NCI-H524 (cell line): ENCODE measurements at places on chromosomes 2 and 18.

- DNase-seq = no peak
Observed at GRCh38 chr2:207635468-207636200, 10.4 kb upstream of the METTL21A start.

- DNase-seq = no peak
Observed at GRCh38 chr18:36899289-36899688, 70.4 kb downstream of the KIAA1328 start.

GRCh38 chr2:55985406-55985805 lies 61.8 kb upstream of the EFEMP1 start:
- DNase-seq = no peak

DNA sequence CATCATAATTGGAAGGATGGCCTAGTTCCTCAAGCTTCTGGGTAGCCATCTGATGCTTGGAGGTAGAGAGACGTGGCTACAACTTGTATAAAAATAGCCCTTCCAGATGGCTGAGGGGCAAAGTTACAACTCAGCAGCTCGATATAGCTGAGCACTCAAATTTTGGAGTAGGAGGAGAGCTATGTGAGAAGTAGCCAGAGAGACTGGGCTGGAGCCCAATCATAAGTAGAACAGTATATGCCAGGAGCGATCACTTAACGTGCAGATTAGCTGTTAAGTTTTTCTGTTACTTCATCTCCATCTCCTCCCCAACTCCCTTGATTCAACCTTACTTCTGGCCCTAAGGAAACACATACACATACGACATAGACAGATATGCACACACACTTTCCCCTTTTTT lies 28.8 kb downstream of the CNRIP1 start:
- DNase-seq = no peak

DNA sequence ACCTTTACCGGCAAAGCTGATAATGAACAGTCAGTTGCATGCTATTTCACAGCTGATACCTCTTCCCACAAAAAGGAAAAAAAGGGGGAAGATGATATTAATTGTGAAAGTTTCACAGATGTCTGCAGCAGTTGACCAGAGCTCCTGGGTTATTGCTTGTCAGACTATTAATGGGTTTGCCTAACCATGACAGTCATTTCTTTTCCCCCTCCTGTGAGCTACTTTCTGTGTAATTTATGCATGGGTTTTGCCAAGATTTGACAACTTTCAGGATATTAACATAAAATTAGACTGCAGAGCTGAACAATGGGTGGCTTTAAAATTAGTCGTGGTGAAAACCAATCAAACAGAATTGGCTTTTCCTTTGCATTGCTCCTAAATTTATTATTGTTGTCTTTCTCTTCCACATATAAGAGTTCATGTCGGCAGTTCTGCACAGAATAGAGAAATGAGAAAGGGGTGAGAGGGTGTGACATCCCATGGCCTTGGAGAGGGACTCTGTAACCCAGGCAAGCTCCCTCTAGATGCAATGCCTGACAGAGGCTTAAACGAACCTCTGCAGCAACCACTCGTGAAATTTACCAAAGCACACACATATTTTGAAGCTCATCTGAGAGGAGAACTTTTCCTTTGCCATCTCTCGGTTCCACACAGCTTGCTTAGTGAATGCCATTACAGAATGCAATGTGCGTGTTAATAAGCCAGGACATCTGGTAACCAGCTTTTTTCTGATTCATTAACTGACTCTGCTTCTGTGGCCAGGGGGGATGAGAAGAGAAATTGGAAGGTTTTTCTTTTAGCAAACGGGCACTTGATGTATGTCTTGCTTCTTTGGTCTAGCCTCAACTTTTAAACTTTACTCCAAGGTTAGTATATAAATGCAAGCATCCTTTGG lies 82.2 kb upstream of the ITGA4 start:
- peak; percentile 32 for DNase-seq

- no peak for DNase-seq
Observed at GRCh38 chr2:100857341-100857740, 37.4 kb downstream of the NPAS2 start.

DNA sequence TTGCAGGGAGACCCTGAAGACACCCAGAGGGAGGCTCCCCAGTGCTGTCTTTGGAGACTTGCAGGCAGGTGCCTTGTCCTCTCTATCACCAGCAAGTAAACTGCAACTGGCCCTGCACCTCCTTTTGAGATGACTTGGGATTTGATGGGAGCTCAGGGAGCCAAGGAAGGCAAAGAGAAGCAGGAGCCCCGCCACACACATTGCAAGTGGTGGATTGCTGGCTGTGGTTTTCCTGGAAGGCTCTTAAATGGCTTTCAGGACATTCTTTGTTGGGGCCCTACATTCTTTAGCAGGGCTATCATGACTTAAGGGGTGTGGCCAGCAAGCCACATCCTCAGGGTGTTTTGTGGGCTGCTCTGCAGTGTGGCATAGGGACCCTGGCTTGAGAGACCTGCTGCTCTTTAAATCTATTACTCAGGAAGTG lies 39.9 kb upstream of the CDC42EP3 start:
- no peak for DNase-seq

DNA sequence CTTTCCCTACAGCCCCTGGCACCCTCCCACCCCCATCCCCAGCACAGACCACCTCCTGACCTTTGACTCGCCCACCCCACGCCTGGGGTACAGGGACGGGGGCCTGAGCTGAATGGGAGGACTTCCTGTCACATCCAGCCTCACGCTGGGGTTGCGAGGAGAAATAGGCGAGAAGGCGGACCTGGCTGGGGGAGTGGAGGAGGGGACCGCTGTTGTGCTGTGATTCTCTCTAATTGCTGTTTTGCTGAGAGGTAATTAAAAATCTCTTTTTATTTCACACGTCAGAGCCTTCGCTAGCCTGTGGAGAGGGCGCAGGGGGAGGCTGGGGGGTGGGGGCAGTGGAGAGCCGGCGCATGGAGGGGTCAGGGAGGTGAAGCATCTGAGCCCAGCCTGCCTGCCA lies 9.7 kb upstream of the ECEL1 start:
- no peak for DNase-seq

DNA sequence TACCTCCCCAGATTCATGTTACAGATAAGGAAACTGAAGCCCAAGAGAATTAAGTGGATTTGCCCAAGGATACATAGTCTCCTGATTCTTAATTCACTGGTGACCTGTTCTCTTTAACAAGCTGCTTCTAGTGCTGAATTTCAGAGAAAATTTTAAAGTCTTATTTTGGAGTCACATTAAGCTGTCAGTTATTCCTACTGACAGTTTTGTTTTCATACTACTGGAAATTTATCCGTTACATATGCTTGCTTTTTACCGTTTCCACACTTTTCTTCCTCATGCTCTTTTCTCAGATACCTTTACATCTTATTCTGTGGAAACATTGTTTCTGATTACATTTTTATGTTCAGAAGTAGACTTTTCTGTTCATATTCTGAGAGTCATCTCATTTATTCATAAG lies 1.3 kb downstream of the MOB4 start:
- DNase-seq = no peak

- DNase-seq = no peak
Observed at GRCh38 chr18:11752116-11752911, 63.2 kb downstream of the GNAL start.

- DNase-seq = peak; percentile 67
Observed at GRCh38 chr2:5696404-5696944, 4.3 kb downstream of the SOX11 start.

- no peak for DNase-seq
Observed at GRCh38 chr2:31219131-31219969, 2.0 kb upstream of the CAPN14 start.

GRCh38 chr2:154908327-154908726 lies 209.8 kb downstream of the KCNJ3 start:
- DNase-seq = no peak

DNA sequence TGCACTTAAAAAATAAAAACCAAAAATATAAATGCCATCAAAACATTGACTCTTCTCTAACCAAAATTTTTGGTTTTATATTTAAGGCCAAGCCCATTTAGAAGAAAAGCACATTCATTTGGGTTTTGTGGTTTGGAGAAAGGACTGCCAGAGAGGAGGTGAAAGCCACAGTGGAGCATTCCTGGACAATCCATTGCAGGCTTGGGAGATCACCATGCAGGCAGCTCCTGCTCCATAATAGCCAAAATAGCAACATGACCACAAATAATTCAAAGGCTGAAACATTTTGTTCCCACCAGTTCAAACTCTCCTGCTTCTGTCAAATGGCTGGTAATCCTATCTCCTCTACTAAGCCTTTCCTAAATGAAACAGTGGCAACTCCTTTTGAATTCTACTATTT lies 73.5 kb downstream of the GALNT3 start:
- no peak for DNase-seq

- no peak for DNase-seq
Observed at GRCh38 chr18:28729321-28729720, 552.4 kb upstream of the CDH2 start.

- DNase-seq = no peak
Observed at GRCh38 chr2:113894156-113894743, 4.4 kb downstream of the ACTR3 start.

DNA sequence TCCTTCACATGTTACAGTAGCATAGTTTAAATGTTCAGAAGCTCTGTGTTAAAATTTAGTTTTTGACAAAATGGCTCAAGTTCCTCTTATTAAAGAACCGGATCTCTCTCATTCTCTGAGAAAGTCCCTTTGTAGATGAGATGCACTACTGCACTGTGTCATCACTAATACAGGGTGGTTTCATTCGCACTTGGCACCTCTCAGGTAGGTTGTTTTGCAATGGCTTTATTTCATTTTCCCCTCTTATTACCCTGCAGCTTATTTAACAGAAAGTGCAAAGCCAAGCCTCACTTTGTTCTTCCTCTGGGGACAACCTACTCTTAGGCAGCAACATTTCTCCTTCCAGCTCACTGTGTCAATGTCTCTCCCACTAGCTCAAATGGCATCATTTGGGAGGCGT lies 185.1 kb downstream of the DLGAP1 start:
- no peak for DNase-seq

GRCh38 chr2:191206613-191207471 lies 38.4 kb upstream of the MYO1B start:
- DNase-seq = no peak

- DNase-seq = no peak
Observed at GRCh38 chr2:172949522-172949921, 126.1 kb upstream of the MAP3K20 start.

- no peak for DNase-seq
Observed at GRCh38 chr2:206611736-206612135, 30.6 kb upstream of the FAM237A start.

- DNase-seq = no peak
Observed at GRCh38 chr2:163011000-163011399, 172.4 kb upstream of the KCNH7 start.

DNA sequence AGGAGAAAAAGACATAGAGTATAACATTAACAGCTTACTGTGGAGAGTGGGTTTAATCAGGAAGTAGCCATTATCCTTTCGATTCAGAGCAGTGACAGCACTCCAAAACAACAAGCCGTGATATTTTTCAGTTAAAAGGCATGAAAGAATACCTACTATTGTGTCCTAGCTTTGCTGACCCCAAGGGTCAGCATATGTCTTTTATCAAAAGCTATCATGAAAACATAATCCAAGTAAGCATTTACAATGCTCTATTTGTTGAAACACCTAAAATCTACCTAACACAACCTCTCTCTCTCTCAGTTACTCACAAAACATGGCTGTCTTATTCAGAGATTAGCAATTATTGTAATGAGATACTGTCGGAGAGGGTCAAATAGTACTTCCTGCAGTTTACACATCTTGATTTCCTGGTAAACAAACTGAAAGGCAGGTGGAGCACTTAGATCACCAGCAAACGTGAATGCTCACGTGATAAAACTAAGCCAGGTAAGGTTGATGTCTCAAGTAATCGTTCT lies 100.0 kb downstream of the BAZ2B start:
- DNase-seq = peak; percentile 22

- no peak for DNase-seq
Observed at GRCh38 chr18:2180586-2180985, 390.7 kb downstream of the METTL4 start.

- DNase-seq = no peak
Observed at GRCh38 chr2:25618676-25619075, 54.7 kb downstream of the DTNB start.

DNA sequence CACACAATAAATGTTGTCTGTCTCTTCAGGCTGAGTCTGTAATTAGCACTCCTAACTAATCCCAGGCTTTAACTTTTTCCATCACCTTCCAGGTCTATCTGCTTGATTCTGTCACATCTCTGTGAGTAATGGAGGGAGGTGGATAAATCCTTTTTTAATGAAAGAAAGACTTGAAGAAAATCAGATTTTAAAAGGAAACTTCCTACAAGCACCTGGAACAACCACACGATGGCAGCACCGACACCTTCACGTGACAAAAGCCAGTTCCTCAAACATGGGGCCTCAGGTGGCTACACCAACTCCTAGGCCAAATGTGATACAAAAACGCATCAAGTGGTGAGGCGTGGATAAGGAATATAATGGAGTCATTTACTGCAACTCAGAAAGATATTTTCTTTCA lies 41.8 kb downstream of the TGFBRAP1 start:
- peak; percentile 14 for DNase-seq
